Left kidney (tissue), 8 donors: ENCODE measurements at places on chromosomes 4 and X. TPM values are rescaled to one million over a fixed set of nuclear protein-coding genes. Genes with fewer than 3 reads are reported as not detected.

STS gene
- polyA plus RNA-seq, result 6.5 TPM

PIR gene
- 5.6 TPM for polyA plus RNA-seq

UGT2A3 gene
- polyA plus RNA-seq, result 63.1 TPM

PAGE2B gene
- polyA plus RNA-seq, result 0.32 TPM

SLC16A2 gene
- 30.5 TPM for polyA plus RNA-seq

ENAM gene
- 5.1 TPM for polyA plus RNA-seq

LETM1 gene
- 28.8 TPM for polyA plus RNA-seq

SYTL4 gene
- polyA plus RNA-seq, result 24.5 TPM

MAGEA10 gene
- polyA plus RNA-seq, result not detected

HS3ST1 gene
- polyA plus RNA-seq, result 0.68 TPM

ODAPH gene
- polyA plus RNA-seq, result not detected

NOCT gene
- 8.8 TPM for polyA plus RNA-seq

USP26 gene
- polyA plus RNA-seq, result not detected

AWAT2 gene
- not detected for polyA plus RNA-seq

XAGE3 gene
- polyA plus RNA-seq, result not detected

HPSE gene
- 1.1 TPM for polyA plus RNA-seq

GPC4 gene
- polyA plus RNA-seq, result 20.3 TPM
